CD4-positive, alpha-beta T cell treated with Interleukin-6 for 4 hours (primary cell): ENCODE measurements at places on chromosomes 7 and 10.
A peak's percentile ranks its signal among the peaks of the same experiment; 100 is the strongest.

GRCh38 chr10:79129361-79129997 lies 60.7 kb downstream of the ZMIZ1 start:
- no peak for DNase-seq

GRCh38 chr10:131961777-131962662 lies 19.7 kb downstream of the BNIP3 start:
- DNase-seq = no peak

GRCh38 chr7:54705436-54705835 lies 53.6 kb downstream of the SEC61G start:
- no peak for DNase-seq

GRCh38 chr7:108358553-108358952 lies 97.7 kb downstream of the NRCAM start:
- no peak for DNase-seq

GRCh38 chr7:33824911-33825459 lies 80.4 kb upstream of the BMPER start:
- DNase-seq = no peak

- no peak for DNase-seq
Observed at GRCh38 chr10:58661336-58661735, 148.7 kb downstream of the BICC1 start.

- DNase-seq = no peak
Observed at GRCh38 chr10:94292434-94293090, 70.2 kb downstream of the NOC3L start.

- DNase-seq = no peak
Observed at GRCh38 chr7:65953001-65953720, 28.9 kb downstream of the GUSB start.

DNA sequence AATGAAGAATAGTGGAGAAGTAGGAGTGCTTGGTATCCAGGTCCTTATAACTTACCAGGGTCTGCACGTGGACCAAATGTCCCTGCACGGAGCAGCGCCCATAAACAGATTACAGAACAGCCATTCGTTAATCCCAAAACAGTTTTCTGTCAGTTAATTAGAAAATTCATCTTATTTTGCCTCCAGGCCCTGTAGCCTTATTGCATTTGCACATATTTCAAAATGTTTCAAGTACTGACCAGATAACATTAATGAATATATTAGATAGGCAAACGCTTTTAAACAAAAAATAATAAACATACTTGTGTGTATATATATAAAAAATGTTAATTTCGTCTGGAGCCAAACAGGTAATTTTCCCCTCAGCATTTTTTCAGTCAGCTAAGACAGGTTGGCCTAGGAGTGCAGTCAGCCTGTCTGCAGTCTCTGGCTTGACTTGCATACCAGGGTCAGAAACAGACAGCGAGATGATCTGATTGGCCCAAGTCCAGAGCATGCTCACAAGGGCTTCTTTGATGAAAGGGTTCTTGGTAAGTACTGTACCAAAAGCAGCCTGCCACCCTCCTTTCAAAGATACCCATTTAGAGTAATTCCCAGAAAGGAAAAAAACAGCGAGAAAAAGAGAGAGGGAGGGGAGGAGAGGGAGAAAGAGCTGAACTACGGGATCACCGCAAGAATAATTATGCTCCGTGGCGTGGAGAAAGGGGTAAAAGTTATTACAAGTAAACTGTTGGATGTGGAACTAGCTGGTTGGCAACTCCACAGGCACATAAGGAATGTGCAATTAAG lies 194.4 kb upstream of the TCF7L2 start:
- no peak for DNase-seq

GRCh38 chr7:74206589-74207120 lies 3.2 kb upstream of the LAT2 start:
- peak; percentile 82 for DNase-seq

- DNase-seq = no peak
Observed at GRCh38 chr10:78595269-78595619, 473.5 kb upstream of the ZMIZ1 start.

DNA sequence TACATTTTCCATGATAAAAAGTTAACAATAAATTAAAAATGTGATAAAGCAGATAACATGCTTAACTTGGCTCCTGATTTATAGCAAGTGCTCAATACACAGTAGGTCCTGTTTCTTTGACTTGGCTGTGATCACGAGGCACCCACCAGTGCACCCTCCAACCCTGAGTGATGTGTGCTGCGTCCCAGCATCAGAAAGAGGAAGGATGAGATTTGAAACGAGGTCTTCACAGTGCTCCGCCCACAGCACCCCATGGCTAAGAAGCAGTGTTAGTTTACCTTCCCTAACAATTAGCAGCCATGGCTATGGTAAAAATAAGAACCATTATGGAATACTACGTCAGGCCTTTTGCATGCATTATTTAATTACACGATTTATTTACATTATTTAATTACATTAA lies 292.0 kb upstream of the ZMIZ1 start:
- no peak for DNase-seq

DNA sequence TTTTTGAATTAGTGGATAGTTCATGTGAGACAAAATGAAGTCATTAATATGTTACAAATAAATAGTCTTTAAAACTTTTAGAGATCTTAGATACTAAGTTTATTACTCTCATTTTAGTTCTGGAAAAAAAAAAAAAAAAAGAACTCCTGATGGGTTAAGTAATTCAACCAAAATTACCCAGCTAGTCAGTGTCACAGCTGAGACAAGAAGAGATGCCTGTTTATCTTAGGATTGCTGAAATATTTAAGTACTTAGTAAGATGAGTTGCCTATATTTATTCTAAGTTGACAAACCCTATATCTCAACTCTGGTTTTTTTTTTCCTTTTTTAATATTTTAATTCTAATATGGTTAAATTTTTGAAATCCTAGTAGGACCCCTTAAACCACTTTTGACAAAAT lies 781.0 kb upstream of the LRRN3 start:
- DNase-seq = no peak

DNA sequence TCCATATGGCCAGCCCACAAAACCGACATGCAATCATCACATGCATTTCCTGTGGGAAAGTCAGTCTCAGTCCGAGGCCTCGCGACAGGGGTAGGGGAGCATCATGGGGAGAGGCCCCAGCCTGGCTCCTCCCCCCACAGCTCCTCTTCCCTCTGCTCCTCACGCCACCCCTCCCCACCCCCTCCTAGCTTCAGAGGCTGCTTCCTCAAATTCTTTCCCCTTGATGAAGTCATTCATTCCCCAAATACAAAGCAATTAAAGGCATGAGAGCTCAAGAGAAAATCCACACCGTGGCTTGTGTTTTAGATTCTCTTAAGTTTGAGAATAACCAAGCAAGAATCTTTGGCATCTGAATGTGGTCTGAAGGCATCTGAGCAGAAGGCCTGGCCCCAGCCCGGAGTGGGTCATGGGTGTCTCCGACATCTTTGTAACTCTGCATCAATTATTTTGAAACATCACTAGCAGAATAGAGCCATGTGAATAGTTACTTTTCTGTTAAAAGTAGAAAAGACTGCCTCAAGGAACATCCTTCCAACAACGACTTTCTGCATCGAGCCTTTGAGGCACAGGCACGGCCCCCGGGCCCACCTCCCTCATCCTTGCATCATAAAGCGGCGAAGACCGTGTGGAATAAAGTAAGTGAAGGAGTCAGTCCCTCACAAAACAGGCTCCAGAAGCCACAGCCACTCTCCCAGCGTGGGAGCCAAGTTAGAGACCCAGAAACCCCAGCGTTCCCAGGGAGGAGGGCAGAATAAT lies 90.9 kb downstream of the DIP2C start:
- DNase-seq = no peak

DNA sequence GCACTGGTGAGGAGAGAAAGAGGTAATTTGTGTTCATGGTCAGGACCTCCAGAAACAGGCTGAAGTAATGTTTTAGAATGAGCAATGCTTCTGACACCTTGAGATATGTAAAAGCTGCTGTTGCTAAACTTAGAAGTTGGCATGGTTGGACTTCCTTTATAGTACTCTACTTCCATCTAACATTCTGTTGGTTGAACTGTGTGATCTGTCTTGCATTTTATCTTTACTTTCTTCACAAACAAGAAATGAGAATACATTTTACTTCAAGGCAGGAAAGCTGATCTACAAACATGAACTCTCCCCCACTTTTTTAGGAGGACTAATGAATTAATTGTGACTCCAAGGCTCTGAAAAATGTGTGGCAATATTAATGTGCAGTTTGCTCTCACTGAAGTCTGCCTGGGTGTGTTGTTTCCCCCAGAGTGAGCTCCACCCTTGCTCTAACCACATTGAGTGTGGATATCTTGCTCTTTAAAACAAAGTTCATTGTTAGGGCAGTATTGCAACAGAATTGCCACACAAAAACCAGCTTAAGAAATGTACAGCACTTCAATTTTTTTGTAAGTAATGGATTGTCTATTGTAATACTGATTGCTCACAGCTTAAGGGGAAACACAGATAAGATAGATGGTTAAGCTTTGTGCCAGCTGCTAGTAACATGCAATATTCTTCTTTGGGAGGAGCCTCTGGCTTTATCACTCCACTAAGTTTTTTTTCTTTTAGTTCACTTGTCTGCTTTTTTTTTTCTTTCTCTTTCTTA lies 69.0 kb downstream of the ADD3 start:
- peak; percentile 50 for DNase-seq

DNA sequence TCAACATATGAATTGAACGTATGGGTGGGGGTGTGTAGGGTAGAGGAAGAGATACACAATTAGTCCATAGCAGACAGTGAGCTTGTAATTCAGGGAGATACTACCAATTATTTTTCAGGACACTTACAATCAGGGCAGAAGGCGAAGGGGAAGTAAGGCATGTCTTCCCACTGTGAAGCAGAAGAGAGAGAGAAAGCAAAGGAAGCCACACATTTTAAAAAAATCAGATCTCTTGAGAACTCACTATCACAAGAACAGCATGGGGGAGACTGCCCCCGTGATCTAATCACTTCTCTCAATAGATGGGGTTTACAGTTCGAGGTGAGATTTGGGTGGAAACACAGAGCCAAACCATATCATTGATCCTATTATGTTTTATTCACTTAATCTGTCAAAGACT lies 116.4 kb upstream of the RPA3 start:
- DNase-seq = no peak

DNA sequence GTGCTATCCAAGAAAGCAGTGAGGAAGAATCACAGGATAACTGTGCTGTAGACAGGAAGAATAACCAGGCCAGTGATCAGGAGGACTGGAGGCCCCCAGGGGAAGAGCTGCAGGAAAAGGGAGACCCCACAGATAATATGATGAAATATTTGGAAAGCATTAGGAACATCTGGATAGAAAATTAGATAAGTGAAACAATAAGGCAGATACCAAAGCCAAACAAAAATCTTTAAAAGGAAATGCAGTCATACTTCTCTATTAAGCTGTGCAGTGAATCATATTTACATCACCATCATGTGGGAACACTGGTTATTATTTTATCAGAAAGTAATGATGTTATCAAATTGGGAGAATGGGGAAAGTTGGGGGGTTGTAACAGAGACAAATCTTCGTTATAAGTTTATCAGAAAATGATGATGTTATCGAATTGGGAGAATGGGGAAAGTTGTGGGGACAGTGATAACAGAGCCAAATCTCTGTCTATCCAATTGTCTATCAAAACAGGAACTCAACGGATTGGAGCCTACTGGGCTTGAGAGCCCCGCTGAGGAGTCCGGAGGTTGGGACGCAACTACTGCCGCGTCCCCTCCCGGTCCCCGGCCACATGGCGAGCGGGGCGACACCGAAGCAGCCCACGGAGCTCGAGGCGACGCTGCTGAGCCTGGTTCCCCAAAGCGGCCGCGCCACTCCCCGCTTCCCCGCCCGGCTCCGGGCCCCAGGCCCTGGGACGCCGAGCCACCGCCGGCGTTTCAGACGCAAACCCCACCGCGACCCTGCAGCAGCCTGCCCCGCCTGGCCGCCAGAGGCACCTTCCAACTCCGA lies 14.0 kb upstream of the RALA start:
- peak; percentile 41 for DNase-seq

DNA sequence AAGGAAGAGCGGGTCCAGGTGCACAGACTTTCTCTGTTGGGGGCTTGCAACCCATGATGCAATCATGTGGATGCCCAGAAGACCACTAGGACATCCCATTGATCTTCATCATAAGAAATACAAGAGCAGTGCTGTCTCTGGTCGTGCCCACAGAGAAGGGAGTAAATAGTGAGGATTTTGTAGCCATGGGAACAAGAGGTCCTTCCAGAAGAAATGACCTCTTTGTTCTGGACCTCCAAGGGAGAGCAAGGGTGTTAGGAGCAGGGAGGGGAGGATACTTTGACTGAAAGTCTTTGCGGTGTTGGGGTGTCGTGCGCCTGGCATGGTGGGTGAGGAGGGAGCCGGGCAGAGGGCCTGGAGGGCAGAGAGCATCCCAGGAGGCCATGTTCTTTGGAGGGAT lies 55.0 kb upstream of the EN2 start:
- DNase-seq = no peak

DNA sequence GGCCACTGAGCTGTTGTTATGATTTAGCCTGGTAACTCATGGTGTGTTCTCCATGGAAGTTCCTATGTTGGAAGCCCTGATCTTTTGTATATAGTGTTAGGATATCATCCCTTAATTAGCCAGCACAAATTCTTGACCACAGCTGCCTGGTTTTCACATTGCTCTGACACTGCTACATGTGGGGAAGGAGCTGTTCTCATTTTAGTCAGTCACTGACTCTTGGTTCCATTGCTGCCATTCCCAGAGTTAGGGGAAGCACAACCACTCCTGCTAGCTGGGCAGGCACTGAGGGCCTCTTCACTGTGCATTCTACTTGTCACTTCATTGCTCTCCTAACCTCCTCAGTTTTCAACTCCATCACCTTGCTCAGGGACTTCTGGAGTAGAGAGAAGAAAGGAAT lies 98.4 kb upstream of the GJD4 start:
- no peak for DNase-seq

GRCh38 chr7:117480978-117481377 lies 1.2 kb downstream of the CFTR start:
- no peak for DNase-seq

DNA sequence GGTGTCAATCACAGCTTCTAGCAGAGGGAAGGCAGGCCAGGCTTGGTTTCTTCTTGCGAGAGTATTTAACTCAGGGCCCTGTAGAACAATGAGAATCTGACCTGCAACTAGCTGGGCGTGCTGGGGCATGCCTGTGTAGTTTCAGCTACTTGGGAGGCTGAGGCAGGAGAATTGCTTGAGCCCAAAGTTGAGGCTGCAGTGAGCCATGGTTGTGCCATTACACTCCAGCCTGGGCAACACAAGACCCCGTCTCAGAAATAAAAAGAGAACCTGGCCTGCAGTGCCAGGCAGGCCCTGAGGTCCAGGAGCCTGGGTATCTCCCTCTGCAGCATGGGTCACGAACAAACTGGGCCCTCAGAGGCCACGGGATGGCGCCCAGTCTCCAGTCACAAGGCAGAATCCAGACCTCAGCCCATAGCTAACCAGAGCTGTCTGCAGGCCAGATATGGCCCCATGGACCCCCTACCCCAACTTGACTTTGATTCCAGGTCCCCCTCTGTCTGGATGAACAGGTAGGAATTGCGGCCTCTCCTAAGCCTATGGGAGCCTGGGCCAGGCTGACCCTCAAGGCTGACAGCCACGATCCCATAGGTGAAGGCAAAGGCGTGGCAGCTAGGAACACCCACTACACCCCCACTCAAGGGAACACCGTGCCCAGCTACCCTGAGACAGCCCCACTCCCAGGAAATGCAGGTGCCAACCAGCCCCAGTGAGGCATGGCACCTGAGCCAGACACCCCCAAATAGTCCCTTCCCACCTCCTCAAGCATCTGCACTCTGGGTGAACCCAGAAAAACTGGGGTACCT lies 102.7 kb upstream of the TNRC18 start:
- peak; percentile 20 for DNase-seq
